NCI-H774 (cell line): ENCODE measurements at places on chromosomes 5 and 9.
A peak's percentile ranks its signal among the peaks of the same experiment; 100 is the strongest.

- DNase-seq = no peak
Observed at GRCh38 chr9:18106006-18106560, 367.9 kb upstream of the ADAMTSL1 start.

DNA sequence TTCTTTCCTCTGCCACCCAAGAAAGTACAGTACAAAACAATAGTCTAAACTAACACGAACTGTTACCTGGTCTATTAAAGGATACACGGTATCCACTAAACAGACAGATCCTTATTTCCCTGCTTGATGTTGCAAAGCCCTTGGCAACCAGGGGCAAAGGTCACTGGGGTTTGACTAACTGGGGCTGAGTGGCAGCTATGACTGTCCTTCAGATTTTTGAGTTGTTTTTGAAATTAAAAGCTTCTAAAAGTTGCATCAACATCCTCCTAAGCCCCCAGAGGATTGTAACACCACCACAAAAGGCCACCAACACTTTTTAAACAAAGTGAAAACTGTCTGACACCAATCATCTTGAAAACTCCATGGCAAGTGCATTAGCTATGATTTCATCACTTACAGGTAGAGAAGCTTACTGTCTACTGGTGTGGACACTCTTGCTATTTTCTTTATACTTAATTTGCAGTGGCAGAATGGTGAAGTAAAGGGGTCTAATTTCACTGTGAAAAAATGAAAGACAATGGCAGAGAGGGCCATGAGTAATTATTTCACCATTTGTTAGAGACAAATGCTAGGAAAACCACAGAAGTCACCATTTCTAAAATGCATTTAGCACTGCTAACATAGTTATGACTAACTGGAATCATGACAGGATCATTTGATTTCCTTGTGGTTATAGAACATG, 292.4 kb downstream of the EFNA5 start:
- DNase-seq = no peak

DNA sequence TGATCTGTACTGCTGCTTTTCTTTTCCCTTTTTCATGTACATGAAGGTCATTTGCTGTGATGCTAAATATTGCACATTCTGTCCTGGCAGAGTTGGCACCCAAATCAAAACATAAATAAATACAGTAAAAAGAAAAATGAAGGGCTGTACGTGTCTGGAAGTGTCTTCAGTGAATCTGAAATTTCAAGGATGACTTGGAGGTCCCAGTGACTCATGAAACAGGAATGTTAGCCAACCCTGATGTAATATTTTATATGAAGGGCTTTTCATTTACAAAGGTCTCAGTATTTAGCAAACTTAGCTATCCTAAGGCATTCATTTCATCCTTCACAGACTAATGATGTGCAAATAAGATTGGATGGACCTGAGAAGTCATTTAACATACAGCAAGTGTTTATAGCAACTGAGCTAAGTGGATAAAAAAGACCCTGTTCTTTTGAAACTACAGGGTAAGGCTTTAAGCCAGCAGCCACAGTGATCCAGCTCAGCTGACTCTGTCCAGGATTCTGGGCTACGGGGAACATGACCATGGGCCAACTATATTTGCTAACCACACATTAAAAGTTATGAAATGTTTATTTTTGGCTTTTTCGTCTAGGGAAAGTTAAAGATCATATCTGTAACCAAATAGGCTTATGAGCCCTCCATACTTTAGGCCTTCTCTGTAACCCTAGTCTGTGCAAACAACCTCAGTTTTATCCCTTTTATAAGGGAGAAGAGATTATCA, 104.0 kb upstream of the DMRTA1 start:
- DNase-seq = no peak

- DNase-seq = no peak
Observed at GRCh38 chr5:42492974-42493373, 69.7 kb downstream of the GHR start.

DNA sequence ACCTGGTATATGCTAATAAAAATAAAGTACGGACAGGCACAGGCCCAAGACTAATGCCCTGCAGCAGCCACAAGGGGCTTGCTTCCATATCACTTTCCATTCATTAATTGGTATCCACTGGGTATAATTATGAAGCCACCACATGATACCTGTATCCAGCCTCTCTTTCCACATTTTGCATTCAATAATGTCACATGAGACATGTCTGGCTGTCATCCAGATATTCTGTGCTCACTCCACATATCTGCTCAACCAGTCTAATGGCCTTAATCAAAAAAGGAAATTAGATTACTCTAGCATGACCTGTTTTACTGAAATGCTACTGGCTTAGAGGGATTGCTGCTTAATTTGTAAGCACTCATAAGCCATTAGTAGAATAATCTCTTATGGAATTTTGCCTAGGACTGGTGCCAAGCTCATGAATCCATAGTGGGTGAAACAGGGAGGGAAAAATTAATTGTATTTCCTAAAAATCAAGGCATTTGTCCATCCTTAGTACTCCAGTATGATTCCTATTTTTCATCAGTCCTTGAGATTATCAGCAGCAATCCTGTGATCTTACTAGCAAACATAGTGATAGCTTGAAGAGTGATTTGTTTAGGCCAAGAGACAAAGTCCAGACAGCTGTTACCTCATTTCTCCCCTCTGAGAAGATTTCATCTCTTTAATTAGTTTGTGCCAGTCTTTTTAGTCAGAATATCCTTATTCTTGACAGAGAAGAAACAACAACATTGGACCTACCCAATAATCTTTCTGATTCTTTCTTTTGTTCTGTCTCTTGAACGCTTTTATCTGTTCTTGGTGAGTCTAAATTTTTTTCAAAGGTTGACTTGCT, 119.2 kb upstream of the ABCA1 start:
- peak; percentile 17 for DNase-seq

- no peak for DNase-seq
Observed at GRCh38 chr5:98635656-98636055, 137.8 kb upstream of the RGMB start.

DNA sequence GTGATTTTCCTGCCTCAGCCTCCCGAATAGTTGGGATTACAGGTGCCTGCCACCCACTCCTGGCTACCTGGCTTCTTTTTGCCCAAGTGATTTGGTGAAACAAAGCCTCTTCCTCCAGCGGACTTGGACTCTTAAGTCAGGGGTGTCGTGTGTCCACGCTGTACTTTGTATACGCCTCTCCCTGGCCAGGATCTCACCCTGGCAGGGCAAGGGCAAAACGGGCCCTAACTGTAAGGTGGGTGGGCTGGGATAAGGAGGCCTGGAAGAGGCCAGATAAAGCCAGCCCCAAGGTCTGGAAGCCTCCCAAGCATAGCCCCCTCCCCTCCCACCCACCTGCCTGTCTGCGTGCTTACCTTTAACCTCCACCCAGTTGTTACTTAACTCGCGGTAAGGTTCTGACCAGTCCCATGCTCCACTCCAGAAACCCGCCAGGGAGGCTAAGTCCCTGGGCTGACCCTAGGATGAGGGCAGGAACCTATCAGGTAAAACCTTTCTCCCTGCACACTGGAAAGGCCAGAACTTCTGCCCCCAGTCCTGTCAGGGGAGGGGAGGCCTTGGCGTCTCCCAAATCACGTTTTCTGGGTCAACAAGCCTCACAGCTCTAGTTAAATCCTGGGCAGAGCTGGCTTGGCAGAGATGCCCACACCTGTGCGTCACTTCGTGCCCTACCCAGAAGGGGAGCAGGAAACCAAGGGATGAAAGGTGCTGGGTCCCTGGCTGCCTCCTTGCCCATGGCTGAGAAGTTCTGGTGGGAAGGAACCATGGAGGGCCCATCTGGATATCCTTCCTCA, 8.4 kb downstream of the CDK9 start:
- DNase-seq = no peak

DNA sequence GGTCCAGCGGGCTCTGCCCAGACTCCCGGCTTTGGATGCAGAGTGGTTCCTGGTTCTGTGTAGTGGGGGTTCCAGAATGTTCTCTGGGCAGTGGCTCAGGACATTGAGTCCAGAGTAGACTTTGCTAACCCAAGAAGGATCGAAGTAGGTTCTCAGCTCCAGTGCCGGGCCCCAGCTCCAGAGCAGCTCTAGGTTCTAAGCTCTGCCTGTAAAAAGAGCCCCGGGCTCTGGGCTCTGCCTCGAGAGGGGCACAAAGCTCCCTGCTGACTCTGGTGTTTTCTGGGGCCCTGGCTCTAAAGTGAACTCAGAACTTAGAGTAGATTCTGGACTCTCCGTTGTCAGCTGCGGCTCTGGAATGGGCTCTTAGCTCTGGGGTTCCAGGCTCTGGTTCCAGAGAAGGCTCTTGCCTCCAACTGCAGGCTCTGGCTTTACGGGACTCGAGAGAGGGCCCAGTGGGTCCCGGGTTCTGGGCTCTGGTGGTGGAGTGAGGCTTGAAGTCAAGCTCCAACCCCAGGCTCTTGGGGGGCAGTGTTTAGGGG, 414 bp downstream of the WDR38 start:
- no peak for DNase-seq

DNA sequence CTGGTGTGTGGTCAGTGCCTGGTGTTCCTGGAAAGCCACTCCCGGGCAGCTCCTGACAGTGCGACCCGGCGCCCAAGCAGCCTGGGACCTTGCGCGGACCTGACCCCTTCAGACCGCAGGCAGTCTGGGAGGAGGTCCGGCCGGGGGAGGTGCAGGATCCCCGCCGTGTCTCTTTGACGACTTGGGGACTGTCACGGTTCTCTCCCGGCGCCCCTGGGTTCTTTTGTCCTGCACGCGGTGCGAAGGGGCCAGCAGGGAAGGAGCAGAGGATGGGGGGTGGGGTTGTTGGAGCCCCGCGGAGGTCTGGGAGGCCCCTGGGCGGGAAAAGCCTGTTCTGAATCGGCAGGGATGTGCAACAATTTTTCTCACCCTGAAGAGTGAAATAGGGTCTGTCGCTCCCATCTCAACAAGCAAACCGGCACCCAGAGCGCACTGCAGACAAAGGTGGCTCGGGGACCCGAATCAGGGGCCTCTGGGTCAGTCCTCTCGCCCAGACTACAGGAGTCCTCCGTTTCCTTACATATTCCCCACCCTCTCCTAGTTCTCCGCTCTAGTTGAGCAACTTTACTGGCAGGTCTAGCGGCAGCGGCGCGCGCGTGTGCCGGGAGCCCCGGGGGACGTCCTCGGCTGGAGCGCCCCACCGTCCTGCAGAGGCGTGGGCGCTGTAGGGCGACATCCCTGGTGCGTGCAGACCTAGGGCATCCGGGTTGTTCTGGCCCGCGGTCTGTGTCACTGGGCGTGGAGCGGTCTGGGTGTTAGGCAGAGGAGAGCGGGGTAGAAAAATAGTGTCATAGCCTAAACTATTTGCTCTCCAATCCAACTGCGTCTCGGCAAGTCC, 1.2 kb downstream of the VCAN start:
- peak; percentile 55 for DNase-seq

- DNase-seq = no peak
Observed at GRCh38 chr9:16521868-16522411, 348.5 kb downstream of the BNC2 start.

GRCh38 chr5:175895686-175896102, 24.3 kb downstream of the CPLX2 start:
- DNase-seq = no peak

DNA sequence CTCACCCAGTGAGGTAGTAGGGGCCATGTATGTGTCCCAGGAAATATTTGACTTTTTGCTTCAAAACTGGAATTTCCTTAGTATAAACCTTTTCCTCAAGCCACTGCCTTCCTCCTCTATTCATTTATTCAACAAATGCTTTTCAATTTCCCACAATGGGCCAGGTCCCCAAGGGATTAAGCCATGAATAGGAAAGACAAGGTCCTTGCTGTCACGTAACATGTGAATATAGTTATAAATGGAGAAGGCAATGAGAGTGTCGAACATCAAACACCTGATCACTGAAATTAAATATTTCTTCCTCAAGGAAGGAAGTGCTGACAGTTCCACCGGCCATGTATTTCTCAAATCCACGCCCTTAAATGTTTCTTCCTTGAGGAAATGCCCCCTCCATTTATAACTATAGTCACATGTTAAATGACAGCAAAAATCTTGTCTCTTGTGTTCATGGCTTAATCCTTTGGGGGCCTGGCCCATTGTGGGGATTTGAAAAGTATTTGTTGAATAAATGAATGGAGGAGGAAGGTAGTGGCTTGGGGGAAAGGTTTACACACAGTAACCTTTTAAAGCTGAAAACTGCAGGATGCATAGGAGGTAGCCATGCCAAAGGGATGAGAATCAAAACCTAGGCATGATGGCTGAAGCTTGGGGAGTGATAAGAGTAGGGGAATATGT, 145.5 kb downstream of the PTTG1 start:
- no peak for DNase-seq

- no peak for DNase-seq
Observed at GRCh38 chr9:129597355-129598088, 23.4 kb downstream of the C9orf50 start.

GRCh38 chr5:148776780-148777179, 49.6 kb upstream of the ADRB2 start:
- no peak for DNase-seq

DNA sequence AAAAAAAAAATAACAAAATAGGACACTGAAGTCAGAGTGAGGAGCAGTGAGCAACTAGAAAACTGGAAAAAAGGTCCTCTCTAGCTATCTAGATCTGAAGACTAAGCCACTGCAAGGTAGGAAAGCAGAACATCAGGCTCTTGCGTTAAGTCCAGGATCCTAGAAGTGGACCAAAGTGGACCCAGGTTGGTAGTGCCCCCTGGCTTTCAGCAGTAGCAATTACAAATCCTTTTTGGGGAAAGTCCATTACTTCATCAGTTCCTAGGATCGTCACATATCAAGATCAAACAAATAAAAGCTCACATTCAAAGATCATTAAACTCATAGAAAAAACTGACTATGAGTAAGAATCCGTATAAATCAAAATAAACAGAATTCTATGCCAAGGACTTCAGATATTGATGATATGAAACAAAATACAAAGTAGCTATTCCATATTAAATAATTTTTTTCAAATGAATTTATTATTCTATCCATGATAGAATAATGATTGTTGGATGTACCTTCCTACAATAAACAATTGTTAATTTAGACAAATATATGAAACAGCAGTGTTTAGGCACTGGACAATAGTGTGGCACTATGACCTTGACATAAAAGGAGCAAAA, 6.5 kb upstream of the RICTOR start:
- DNase-seq = peak; percentile 38

DNA sequence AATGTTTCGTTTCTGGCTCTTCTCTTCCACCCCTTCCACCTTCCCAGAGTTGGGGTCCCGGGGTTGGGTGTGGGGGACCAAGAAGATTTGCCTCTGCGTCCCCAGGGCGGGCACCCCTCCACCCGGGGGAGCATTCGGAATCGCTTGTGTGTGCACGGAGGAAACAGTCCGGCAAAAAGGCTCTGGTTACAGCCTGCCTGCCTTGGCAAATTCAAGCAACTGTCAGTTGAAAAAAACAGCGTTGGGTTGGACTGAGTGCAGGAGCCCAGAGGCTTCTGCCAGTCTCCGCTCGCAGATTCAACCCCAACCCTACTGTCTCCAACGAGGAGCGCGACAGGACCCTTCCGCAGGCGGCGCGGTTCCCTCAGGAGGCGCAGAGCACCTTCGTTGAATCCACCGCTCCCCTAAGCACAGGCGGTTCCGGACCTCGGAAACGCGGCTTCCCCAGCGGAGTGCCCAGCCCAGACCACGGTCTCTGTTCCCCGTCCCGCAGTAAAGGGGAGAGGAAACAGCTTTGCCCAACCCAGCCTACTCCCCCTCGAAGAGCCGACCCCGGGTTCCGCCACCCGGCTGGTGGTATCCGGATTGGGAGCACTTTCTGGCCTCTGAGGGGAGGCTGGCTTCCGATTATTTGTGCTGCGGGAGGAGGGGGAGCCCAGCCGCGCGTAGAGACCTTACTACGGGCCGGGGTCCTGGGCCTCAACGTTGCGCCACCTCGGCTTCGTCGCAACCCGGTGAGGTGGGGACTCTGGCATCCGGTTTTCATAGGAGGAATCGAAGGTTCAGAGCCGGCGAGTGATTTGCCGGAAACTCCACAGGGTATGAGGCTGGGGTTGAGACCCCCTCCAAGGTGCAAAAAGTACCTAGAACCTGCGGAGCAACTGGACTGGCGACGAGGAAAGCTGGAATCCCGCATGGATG, 9.6 kb downstream of the LHX6 start:
- no peak for DNase-seq
